CD4-positive, alpha-beta T cell treated with Interleukin-10 for 1 hour (primary cell): ENCODE measurements at places on chromosomes 3 and 15.

GRCh38 chr15:32834156-32834555, 116.4 kb downstream of the GREM1 start:
- no peak for DNase-seq

GRCh38 chr3:30688776-30689641, 82.6 kb downstream of the TGFBR2 start:
- DNase-seq: no peak

- DNase-seq: no peak
Observed at GRCh38 chr3:195806916-195807231, 4.9 kb downstream of the MUC4 start.

DNA sequence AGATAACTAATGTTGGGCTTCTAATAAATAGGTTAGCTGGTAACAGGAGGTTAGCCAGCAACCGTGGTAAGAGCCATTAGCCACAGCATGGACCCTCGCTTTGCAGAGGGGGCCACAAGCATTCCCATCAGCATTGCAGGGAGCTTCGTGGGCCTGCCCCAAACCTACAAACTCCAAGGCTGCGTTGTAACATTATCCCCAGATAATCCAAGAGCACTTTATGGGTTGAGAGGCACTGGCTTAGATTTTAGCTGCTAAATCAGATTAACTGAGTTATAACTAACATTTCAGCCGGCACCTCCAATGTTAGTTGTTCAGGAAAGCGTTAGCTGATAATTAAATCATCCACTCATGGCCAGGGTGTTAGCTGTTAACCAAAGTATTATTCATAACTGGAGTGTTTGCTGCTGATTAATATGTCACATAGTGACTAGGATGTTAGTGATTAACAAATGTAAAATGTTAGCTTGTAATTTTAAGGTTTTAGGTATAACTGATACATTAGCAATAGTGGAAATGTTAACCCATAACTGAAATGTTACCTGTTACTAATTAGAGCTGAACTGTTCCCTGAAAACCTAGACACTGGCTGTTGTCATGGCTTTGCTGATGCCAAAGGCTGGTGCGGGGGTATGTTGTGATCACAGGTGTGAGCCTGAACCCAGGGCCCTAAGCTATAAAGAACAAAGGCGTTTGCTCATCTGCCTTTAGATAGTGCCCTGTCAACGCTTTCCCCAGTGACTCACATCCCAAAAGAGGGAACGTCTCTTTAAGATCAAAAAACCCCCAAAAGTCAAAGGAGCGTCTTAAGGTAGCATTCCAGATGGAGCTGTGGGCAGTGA, 56.2 kb downstream of the SLC6A6 start:
- no peak for DNase-seq

DNA sequence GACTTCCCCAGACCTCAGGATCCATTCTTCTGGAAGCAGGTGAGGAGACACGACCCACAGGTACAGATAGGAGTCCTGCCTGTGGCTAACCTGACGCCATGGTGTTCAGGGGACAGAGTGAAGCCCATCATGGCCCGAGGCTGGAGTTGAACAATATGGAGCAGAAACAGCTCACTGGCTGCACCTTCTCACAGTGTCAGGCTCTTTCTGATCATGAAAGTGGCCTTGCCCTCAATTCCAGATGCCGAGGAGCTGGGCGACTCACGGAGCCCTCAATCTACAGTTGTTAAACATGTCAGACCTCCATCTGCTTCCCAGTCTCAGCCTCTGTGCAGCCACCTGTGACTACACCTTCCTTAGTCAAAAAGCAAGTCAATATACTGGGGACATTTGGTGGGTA, 110.8 kb upstream of the SMAD3 start:
- no peak for DNase-seq

- no peak for DNase-seq
Observed at GRCh38 chr3:164748626-164749025, 329.7 kb downstream of the SI start.

GRCh38 chr3:170961616-170962400, 53.4 kb upstream of the EIF5A2 start:
- DNase-seq: peak; percentile 26
